ENCODE measurements at places on chromosomes 12 and 14.

- no peak overlapping the region for H3K27ac ChIP-seq
- H3K27me3 ChIP-seq, result no peaks in the 10 kb centered on the region
- H3K4me3 ChIP-seq, result no peak overlapping the region
- DNase-seq, result no peak
- peaks cover 16% of the 10 kb centered on the region for H3K4me1 ChIP-seq
These were observed 101.2 kb downstream of the TMEM30B start for GRCh38 chr14:61179796-61180398.

DNA sequence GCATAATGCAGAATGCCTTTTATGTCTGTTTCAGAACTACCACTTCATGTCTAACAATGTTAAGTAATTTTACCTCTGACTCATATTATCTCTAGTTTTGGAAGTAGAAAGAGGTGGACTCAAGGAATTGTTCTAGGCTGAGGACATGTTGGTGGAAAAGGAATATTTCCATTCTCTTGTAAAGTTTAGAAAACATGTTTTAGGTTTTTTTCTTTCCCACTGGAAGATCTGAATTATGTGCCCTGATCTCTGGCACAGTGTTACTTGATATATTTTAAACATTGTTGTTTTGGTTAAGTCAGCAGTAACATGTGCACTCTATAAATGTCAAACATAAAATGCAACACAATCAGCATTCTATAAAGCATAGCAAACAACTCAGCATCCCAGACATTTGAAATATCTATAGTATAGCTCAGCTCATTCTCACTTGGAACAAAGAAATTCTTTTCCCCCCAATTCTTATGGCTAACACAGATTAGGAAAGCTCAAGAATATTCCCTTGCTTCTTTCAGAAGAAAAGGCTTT is 202.3 kb downstream of the STXBP6 start:
- no peak for DNase-seq
- H3K4me3 ChIP-seq, result no peak overlapping the region
- peaks cover 7% of the 10 kb centered on the region for H3K27me3 ChIP-seq
- no peaks in the 10 kb centered on the region for H3K4me1 ChIP-seq

- DNase-seq, result no peak
- H3K27ac ChIP-seq, result no peak overlapping the region
- H3K4me3 ChIP-seq, result no peak overlapping the region
- H3K27me3 ChIP-seq, result no peaks in the 10 kb centered on the region
These were observed 56.8 kb upstream of the PARP11 start for GRCh38 chr12:3929875-3930615.

- no peaks in the 10 kb centered on the region for H3K4me1 ChIP-seq
- no peak for DNase-seq
- no peak overlapping the region for H3K27ac ChIP-seq
- H3K36me3 ChIP-seq, result no peaks in the 10 kb centered on the region
These were observed 63.8 kb downstream of the FAR2 start for GRCh38 chr12:29212682-29213403.

- no peak overlapping the region for H3K27ac ChIP-seq
- H3K27me3 ChIP-seq, result no peaks in the 10 kb centered on the region
- no peak for DNase-seq
- no peaks in the 10 kb centered on the region for H3K36me3 ChIP-seq
- no peak overlapping the region for H3K4me3 ChIP-seq
- H3K4me1 ChIP-seq, result no peaks in the 10 kb centered on the region
These were observed 83.6 kb upstream of the PMCH start for GRCh38 chr12:102281231-102281630.

DNA sequence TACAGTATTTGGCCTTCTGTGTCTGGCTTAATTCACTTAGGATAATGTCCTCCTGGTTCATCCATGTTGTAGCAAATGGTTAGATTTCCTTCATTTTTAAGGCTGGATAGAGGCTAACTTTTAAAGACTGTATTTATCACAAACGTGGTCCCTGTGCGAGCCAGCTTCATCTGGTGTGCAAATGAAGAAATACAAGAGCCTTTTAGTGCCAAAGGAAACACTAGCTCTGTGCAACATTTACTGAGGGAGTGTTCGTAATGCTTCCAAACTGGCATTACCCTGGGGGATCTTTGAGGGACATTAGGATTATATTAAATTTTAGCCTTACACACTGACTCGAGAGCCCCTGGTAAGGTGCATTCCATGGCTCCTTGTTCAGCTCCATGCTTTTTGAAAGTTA is 43.0 kb upstream of the SLC38A2 start:
- H3K4me1 ChIP-seq, result no peaks in the 10 kb centered on the region
- no peaks in the 10 kb centered on the region for H3K27me3 ChIP-seq
- no peaks in the 10 kb centered on the region for H3K36me3 ChIP-seq
- DNase-seq, result no peak

DNA sequence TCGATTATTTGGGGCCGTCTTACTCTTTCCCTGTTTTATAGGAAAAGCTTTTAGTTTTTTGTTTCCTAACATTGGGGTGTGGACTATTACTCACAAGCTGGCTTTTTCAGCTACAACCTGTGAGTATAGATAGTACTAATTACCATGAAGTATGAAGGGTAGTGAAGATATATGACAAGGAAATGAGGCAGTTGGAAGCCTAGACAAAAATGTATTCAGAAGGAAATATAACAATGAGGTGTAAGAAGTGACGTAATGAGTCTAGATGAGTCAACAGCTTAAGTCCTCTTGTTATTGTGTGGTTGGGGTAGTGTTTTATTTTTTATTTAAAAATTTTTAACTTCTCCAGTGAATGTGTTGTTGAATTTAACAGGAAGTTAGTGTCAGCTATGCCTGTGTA is 804.5 kb downstream of the NRXN3 start:
- no peak for DNase-seq
- H3K27ac ChIP-seq, result no peak overlapping the region
- no peaks in the 10 kb centered on the region for H3K36me3 ChIP-seq
- H3K4me1 ChIP-seq, result no peaks in the 10 kb centered on the region
- H3K4me3 ChIP-seq, result no peak overlapping the region

DNA sequence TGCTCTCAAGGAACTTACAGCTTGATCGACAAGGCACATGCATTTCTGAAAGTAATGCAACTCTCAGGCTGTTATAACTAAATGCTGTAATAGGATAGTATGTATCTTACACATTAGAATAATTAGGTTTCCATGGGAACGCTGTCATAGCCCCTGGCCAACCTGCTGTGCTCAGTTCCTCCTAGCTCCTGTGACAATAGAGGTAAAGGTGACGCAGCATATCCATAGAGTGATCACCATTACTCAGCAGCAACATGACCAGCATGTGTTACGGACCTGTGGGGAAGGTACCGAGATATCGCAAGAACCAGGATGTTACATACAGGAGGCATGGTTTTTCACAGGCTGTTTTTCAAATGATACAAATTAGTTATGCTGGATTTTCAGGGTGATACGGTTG is 150.7 kb downstream of the CAND1 start:
- no peak overlapping the region for H3K4me3 ChIP-seq
- no peaks in the 10 kb centered on the region for H3K36me3 ChIP-seq
- no peak overlapping the region for H3K27ac ChIP-seq
- H3K4me1 ChIP-seq, result no peaks in the 10 kb centered on the region

GRCh38 chr12:92473564-92473963 is 229.2 kb upstream of the PLEKHG7 start:
- H3K27ac ChIP-seq, result no peak overlapping the region
- H3K4me1 ChIP-seq, result no peaks in the 10 kb centered on the region
- no peak for DNase-seq
- no peaks in the 10 kb centered on the region for H3K27me3 ChIP-seq

DNA sequence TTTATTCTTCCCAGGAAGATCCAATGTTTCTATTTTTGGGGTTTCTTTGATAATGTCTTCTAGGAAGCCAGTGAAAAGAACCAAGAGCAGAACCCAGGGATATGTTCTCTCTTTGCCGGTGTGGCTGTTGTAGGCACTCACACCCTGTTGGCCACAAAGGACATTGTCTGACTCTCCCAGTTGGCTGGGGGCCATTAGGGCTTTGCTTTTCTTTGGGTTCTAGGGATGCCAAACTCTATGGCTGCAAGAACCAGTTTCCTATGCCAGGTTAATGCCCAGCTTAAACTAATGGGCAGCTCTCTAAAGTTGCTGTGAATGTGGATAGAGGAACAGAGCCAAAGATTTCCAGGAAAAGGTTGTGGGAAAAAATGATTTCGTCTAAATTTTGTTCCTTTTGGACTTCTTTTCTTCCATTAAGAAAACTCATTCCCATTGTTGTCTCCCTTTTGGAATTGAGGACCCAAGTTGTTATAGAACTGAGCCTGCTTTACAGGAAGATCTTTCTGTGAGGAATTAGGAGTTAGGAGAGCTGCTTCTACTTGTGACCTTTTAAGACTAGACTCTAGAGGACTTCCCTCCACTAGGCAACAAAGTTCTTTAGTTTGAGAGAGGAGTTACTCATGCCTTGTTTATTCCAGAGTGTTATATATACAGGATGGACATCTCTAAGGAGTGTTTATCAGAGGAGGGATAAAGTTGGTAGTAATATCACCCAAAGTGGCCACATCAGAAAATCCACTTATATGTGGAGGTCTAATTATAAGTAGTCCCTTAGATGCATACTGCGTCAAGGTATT is 13.1 kb downstream of the COPZ1 start:
- no peak overlapping the region for H3K27ac ChIP-seq
- H3K4me1 ChIP-seq, result peaks cover 14% of the 10 kb centered on the region
- no peaks in the 10 kb centered on the region for H3K27me3 ChIP-seq
- H3K36me3 ChIP-seq, result peaks cover 32% of the 10 kb centered on the region

DNA sequence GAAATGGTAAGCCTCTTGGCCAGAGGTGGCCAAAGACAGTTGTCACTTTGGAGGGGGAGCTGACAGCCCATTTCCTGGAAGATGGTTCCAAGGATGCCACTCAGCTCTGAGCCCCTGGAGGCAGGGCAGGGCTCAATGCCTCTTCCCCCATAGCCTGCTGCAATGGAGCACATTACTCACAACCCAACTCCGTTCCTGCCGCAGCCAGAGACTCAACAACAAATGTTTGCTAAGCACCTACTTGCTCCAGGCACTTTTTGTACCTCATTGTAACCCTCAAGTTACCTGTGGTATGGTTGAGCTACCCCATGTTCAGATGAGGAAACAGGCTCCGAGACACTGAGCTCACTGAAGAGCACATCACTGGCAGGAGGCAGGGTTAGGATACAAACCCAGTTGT is 19.5 kb downstream of the IRF2BPL start:
- H3K27me3 ChIP-seq, result no peaks in the 10 kb centered on the region
- H3K27ac ChIP-seq, result no peak overlapping the region
- H3K4me1 ChIP-seq, result peaks cover 16% of the 10 kb centered on the region
- DNase-seq, result no peak

GRCh38 chr14:95011445-95012006 is 145.8 kb downstream of the DICER1 start:
- DNase-seq, result no peak
- no peak overlapping the region for H3K4me3 ChIP-seq
- H3K27ac ChIP-seq, result no peak overlapping the region
- peaks cover 13% of the 10 kb centered on the region for H3K27me3 ChIP-seq

GRCh38 chr12:91055976-91056375 is 1.8 kb downstream of the KERA start:
- no peaks in the 10 kb centered on the region for H3K27me3 ChIP-seq
- no peak for DNase-seq
- H3K27ac ChIP-seq, result no peak overlapping the region
- no peak overlapping the region for H3K4me3 ChIP-seq
- no peaks in the 10 kb centered on the region for H3K36me3 ChIP-seq

DNA sequence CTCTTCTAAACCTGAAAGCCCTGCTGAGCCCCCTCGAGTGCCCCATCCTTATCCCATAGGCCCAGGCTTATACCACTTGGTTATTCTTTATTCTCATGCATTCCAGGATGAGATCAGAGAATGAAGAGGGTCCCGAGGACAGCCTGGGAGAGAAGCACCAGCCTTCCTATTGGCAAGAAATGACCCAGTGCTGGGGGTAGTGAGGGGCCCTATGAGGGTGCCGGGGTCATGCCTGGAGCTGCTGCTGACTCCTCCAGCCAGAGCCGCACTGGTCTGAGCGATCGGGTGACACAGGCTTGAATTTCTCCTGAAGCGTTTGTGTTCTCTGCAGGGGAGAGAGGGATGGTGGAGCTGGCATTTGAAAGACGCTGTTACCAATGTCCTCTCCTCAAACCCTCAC is 18.1 kb downstream of the MORN3 start:
- no peak overlapping the region for H3K27ac ChIP-seq
- H3K4me1 ChIP-seq, result peaks cover 47% of the 10 kb centered on the region
- peaks cover 13% of the 10 kb centered on the region for H3K36me3 ChIP-seq
- no peak overlapping the region for H3K4me3 ChIP-seq
- no peaks in the 10 kb centered on the region for H3K27me3 ChIP-seq

- no peak for DNase-seq
- H3K4me3 ChIP-seq, result no peak overlapping the region
- H3K4me1 ChIP-seq, result peaks cover 9% of the 10 kb centered on the region
- no peak overlapping the region for H3K27ac ChIP-seq
These were observed 31.2 kb upstream of the KLC1 start for GRCh38 chr14:103597623-103598377.

DNA sequence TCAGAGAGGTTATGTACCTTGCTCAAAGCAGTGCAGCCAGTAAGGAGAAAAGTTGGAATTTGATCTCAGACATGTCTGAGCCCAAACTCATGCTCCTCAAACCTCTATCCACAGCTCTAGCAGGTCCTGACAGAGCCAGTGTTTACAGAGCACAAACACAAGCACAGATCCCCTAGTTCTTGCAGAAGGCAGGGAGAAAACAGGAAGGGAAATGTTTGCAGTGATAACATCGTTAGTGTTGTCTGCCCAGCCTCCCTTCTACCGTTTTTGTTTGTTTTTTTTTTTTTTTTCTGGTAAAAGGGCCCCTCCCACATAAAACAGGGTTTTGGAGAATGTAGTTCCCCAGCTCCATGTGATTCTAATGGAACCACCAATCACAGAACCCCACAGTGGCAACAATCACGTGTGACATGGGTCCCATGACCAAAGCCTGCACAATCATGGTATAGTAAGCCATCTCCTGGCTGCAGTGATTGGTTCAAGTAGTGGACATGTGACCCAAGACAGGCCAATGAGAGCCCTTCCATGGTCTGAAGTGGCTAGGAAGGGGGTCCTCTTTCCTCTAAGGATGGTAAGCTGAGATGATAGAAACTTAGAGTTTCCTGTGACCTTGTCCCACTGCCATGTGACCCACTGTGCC is 513.4 kb downstream of the MED13L start:
- no peaks in the 10 kb centered on the region for H3K27me3 ChIP-seq
- H3K27ac ChIP-seq, result no peak overlapping the region
- H3K4me3 ChIP-seq, result no peak overlapping the region
- DNase-seq, result no peak

- peaks cover 81% of the 10 kb centered on the region for H3K36me3 ChIP-seq
- no peak overlapping the region for H3K4me3 ChIP-seq
- no peak for DNase-seq
These were observed 53.9 kb downstream of the TMEM260 start for GRCh38 chr14:56633544-56633943.

DNA sequence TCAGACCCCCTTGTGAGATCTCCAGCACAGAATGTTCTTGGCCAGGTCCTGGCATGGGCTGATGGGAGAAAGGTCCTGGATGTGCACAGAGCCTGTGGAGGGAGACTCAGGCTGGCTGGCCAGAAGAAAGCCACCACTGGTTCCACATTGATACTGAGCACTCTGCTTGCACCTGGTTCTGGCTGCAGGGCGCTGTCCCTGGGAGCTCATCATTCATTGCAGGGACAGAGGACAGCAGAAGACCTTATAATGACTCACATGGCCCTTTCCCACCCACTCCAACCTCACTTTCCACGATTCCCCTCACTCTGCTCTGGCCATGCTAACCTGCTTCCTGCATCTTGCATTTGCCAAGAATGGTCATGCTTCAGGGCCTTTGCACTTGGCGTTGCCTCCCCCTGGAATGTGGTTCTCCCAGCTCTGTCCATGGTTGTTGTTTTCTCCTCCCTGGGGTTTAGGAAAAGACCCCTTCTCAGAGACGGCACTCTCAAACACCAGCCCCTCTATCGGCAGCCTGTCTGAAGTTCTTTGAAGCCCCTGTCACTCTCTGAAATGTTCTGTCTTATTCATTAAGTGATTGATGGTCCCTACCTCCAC is 10.3 kb downstream of the KRT7 start:
- no peak overlapping the region for H3K4me3 ChIP-seq
- DNase-seq, result no peak
- H3K27ac ChIP-seq, result no peak overlapping the region
- no peaks in the 10 kb centered on the region for H3K27me3 ChIP-seq
- H3K36me3 ChIP-seq, result no peaks in the 10 kb centered on the region

Data from CD4-positive, alpha-beta T cell (primary cell).